ENCODE measurements at places on chromosomes 16 and 17.

- no peak for DNase-seq
These were observed 7.4 kb downstream of the RPL13 start for GRCh38 chr16:89567656-89568594.

GRCh38 chr16:22340945-22341344 lies 33.5 kb downstream of the CDR2 start:
- no peak for DNase-seq

DNA sequence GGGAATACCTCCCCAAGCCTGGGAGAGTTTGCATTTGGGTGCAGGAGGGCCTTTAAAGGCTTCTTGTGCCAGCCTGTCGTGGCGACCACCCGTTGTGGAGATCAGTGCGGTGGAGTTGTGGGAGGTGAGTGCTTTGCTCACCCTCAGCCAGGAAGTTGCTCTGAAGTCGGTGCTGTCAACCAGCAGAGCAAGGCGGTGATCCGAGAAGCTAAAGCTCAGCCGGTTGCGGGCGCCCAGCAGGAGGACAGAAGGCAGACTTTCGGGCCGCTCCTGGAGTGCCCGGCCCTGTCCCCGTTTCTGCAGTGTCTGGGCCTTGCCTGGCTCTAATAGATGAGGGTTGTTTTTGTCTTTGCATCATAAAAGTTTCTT lies 1.4 kb downstream of the UBE2I start:
- peak; percentile 16 for DNase-seq

- no peak for DNase-seq
These were observed 8.4 kb downstream of the MPRIP start for GRCh38 chr17:17050346-17051345.

- DNase-seq: no peak
These were observed 76.2 kb downstream of the CCT6B start for GRCh38 chr17:34885076-34885475.

DNA sequence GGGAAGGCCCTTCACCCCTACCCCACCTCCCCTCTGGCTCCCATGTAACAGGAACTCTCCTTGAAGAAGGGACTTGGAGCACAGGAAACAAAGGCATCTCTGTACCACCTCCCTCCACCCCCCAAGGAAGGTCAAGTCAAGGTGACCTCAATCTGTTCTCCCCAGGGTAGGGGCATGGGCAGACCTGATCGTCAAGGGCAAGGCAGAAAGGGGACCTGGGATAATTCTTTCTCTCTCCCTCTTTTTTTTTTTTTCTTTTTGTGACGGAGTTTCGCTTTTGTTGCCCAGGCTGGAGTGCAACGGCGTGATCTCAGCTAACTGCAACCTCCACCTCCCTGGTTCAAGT lies 4.3 kb upstream of the STAT5A start:
- no peak for DNase-seq

GRCh38 chr16:28025631-28026030 lies 37.9 kb downstream of the GSG1L start:
- no peak for DNase-seq

GRCh38 chr16:35252356-35252936 lies 1793.0 kb downstream of the TP53TG3F start:
- no peak for DNase-seq

DNA sequence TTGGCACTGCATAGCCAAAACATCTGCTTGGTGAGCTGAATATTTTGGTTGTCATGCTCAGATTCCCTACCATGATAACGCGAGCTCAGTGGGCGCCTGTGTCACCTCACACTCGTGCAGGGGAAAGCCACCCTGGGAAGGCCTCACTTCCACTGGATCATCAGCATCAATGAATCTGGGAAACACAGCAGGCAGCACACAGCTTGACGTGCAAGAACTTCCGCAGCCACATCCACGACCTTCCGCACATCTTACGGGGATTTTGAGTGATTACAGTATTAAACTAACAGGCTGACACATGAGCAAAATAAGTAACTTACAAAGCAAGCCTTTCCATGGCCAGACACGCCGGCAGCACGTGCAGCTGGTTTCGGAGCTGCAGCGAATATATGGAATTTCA lies 54.7 kb upstream of the FOXF1 start:
- no peak for DNase-seq

DNA sequence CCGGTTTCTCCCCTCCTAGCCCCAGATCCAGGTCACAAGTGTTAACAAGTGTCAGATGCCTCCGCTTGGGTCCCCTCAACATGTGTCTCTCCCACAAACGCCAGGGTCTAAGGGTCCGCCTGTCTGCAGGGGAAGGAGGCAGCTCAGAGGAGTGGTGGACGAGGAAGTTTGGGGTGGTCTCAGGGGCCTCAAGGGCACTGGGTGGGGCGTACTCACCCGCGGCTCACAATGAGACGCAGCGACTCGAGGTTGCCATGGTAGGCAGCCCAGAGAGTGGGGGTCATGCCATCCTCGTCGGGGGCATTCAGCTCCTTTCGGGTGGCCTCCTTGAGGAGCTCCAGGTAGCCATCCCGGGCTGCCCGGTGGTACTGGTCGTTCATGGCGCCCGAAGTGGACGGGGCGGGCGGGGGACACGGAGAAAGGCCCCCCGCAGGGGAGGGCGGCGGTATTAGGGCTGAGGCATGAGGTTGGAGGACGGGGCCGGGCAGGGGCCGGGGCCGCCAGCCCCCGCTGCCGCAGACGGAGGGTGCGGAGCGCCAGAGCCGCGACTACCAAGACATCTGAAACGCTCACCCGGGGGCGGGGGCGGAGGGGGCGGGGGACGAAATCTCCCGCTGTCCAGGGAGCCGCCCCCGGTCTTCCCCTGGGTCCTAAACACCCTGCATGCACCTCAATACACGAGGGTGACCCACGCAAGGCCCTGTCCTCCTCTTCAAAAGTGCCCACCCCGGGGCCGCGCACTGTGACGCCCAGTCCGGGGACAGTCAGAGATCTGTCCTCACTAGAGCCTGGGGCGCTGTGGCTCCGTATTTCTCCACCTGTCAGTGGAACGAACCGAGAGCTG lies at the start of gene USH1G:
TSS of gene USH1G (minus strand) at position 562 of the 844 bp plus-strand sequence. CDS start at position 380, 182 bp downstream.
- no peak for DNase-seq

- DNase-seq: no peak
These were observed 11.7 kb downstream of the SAMD14 start for GRCh38 chr17:50118076-50118827.

DNA sequence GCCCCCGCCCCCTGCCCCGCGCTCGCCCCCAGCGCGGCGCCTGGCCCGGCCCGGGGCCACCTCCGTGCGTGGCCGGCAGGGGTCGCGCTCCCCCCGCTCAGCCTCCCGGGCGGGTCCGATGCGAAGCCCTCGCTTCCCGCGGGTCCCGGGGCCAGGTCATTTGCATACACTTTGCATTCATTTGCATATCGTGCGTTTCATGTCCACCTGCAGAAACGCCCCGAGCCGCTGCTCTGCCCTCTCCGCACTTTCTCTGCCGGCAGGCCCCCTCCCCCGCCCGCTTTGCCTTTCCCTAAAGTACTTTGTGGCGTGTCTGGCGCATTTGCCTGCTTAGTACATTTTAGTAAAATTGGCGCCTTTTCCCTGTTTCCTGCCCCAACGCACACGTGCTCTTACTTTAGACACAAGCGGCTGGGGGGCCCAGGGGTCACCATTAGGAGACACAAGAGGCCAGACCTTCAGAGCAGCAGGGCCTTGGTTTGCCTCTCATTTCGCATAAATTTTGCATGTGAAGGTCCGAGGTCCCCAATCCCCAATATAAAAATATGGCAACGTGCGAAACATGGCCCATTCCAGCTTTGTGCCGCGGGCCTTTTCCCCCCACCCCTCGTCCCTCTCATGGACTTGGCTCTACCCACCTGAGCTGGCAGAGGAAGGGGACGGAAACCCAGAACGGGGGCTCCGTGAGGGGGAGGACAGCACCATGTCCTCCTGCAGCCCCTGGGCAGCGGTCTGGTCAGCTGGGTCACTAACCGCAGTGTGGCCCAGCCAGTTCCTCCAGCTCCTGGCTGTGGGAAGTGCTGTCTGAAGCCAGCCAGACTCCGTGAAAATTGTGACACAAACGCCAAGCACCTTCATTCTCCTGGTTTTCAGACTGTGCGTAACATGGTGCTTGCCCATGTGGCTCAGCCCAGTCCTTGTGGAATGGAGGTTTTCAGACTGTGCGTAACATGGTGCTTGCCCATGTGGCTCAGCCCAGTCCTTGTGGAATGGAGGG lies 34.8 kb downstream of the CBFA2T3 start:
- DNase-seq: no peak

GRCh38 chr16:80691111-80691741 lies 113.2 kb downstream of the CDYL2 start:
- DNase-seq: no peak

- DNase-seq: no peak
These were observed 21.1 kb downstream of the CPSF4L start for GRCh38 chr17:73240561-73240960.

DNA sequence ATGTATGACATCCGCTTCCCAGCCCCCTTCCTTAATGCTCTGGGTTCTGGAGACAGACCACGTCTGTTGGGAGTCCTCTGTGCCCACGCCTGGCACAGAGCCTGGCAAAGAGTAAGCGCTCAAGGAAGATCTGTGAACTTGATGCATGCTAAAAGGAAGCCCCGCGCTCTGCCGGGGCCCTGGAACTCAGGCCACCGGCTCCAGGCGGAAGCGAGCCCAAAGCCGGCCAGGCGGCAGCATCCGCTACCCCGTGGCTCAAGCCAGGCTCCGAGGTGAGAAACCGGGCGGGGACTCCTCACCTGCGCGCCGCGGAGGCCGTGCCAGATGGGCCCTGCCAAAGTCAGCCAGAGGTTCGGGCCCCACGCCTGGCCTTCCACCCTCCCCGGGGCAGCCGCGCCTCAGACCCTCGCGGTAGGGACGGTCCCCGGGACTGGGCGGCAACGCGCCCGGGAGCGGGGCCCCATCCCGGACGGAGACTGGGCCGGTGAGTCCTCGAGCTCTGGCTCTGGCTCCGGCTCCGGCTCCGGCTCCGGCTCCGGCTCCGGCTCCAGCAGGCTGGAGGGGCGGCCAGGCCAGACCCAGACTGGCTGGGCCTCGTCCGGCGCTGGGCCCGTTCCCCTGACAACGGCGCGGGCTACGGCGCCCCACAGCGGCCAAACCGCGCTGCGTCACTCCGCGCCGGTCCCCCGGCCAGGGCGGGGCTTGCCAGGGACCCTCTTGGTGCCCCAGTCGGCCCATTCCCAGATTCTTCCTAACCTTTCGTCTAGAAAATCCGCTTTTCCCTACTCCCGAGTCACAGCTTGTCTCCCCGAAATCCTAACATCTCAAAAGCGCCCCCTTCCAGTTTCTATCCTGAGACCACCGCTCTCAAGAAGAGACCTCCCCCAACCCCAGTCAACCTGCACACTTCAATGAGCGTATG lies at the start of gene ZDHHC1:
TSS of gene ZDHHC1 (minus strand) at position 606 of the 922 bp plus-strand sequence. CDS start 8,702 bp downstream, outside the sequence.
- DNase-seq: peak; percentile 17

GRCh38 chr16:27632216-27632615 lies 82.3 kb downstream of the KATNIP start:
- DNase-seq: no peak

GRCh38 chr16:10583269-10583668 lies 2.9 kb upstream of the EMP2 start:
- DNase-seq: no peak

DNA sequence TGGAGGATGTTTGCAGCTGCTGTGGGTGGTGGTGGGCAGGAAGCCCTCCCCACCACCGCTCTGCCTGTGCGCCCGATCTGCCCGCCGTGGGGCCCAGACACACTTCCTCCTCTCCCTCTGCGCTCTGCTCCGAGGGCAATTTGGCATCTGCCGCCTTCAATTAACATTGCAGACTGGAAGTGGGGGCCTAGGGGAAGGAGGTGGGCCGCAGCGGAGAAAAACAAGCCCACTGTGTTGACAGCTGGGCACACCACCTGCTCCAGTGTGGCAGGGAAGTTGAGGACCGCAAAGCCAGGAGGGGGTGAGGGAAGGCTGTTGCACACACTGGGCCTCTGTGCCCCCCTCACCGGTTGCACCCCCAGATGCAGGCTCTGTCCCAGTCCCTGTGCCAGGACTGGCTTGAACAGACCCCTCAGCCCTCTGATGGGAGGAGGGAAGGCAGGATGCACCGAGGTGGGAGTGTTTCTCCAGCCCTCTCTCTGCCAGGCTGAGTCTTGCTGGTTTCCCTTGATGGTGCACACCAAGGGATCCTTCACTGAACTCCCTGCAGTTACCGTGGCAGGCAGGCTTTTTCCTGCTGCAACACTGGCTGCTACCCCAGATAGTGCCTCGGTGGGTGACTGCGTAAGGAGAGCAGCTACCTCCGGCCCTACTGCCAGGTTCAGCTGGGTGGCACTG lies 72.8 kb upstream of the MED9 start:
- no peak for DNase-seq

DNA sequence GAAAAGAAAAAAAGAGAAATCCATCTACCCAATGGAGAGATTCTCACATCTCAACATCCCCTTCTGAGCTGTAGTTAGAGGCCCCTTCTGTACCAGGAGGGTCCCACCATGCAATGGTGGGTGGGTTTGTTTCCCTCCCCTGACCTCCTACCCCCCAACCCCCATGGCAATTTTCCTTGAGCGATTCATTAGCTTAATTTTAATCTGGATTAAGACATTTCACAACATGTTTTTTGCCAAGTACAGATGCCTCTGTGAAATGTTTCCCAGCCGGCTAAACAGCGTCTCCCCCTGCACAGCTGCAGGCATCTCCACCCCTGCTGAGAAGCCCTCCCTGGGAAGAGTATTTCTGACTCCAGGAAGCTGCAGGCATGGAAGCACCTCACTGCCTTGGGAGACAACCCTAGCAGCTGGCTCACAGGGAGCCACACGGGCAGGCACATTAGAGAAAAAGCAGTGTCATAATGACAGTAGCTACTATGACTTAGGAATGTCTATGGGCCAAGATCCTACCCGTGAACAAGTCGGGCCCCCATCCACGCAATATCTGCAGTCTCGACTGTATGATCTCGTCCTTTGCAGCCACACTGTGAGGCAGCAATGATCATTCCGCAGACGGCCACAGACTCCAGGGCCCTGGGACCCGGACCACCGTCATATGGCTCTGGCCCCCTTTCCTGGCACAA lies 117.3 kb downstream of the ADCY9 start:
- DNase-seq: no peak

DNA sequence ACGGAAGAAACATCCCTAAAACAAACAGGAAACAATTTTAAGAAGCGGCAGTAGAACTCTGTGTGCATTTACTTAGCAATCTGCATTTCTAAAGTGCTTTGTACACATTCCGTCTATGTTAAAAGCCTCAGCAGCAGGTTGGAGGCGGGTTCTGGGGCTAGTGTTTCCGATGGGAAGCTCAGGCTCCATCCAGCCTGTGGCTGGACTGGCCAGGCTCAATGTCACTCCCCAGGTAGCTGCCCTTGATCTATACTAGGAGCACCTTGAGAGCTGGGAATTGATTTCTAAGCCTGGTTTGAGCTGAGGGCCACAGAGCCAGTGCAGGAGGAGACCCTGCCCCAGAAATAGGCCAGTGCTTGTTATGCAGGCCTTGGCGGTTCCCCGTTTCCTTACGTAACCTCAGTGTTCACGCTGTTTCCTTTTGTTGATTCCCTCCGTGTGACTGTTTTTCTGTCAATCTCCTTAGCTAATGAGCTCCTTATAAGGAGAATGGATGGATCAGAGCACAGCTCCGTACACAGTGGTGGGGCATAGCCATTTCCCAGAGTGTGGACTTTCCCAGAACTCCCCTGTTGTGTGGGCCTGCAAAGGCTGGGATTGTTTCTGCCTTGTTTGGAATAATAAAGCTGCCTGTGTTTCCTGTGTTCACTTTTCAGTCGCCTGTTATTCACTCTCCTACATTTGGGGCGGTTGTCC lies 21.4 kb downstream of the ADORA2B start:
- DNase-seq: no peak

- DNase-seq: no peak
These were observed 15.3 kb downstream of the XPO6 start for GRCh38 chr16:28196387-28196987.
